ENCODE measurements at places on chromosomes 16 and 17. TPM values are rescaled to one million over a fixed set of nuclear protein-coding genes. Genes with fewer than 3 reads are reported as not detected.

The TP53TG3B gene
- total RNA-seq = not detected

DNA sequence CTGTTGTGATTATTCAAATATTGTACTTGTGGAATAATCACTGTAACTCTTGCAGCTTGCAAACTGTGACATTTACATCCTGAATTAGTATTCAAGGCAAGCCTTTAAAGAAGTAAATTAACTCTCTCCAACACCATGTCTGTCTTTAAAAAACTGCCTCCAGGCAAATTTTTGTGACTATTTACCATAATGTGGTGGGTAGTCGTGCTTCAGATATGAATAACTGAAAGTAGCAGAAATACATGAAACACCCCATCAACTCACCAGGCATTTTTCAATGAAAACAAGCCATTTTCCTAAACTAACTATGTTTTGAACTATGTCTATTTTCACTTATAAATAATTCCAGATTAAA lies 217.4 kb upstream of the PSMD7 start:
- H3K36me3 ChIP-seq = no peaks in the 10 kb centered on the region
- H3K4me3 ChIP-seq = no peak overlapping the region
- H3K27me3 ChIP-seq = no peaks in the 10 kb centered on the region
- H3K4me1 ChIP-seq = no peaks in the 10 kb centered on the region

DNA sequence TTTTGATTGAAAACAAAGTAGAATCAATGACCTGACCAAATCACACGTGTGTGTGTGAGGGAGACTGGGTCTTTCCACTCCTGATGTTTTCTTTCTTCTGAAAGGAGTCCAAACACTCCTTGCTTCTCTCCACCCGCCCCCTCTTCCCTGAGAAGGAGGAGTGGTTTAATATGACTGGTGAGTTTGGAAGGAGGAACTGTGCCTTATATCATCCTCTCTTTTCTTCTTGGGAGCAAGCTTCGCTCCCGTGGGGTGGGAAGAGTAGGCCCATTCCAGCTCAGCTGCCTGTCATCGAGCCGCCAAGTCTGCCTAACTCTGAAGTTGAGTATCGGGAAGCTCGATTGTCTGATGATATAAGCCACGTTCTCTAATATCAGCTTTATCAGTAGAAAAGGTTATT lies 96.5 kb downstream of the YPEL2 start:
- peak overlapping the region; percentile 86 for H3K27ac ChIP-seq
- peaks cover 62% of the 10 kb centered on the region for H3K4me1 ChIP-seq
- no peaks in the 10 kb centered on the region for H3K36me3 ChIP-seq
- no peaks in the 10 kb centered on the region for H3K27me3 ChIP-seq
- no peak overlapping the region for H3K4me3 ChIP-seq
- DNase-seq = peak; percentile 38

DNA sequence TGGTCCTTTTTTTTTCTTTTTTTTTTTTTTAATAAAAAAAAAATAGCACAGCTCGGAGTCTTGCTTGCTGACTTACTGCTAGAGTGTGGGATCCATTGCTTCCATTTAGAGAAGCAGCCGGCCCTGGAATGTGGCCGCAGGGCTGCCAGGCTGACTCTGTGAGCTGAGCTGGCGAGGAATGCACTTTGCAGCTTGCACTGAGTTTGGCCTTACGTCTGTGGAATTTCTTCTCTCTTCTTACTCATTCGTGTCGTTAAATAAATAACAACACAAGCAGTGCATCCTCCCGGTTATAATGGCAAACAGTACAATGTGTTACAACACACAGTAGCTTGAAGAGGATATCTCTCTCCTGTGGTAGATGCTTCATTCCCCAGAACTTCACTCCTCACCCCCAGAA lies 69.2 kb downstream of the PRKCB start:
- no peak overlapping the region for H3K4me3 ChIP-seq
- peak; percentile 24 for DNase-seq
- no peak overlapping the region for H3K27ac ChIP-seq
- H3K36me3 ChIP-seq = no peaks in the 10 kb centered on the region

Data from thyroid gland (tissue), 4 donors.